Stimulated activated CD8-positive, alpha-beta memory T cell treated with anti-CD3 and anti-CD28 coated beads, Interleukin-7, amount 100 ng/mL, for 1 hour (primary cell): ENCODE measurements at places on chromosomes 1 and 21.

GRCh38 chr1:185318431-185319138, 1.5 kb upstream of the IVNS1ABP start:
- DNase-seq, result no peak

- no peak for DNase-seq
Observed at GRCh38 chr1:26281971-26282370, 2.1 kb downstream of the SH3BGRL3 start.

- no peak for DNase-seq
Observed at GRCh38 chr1:31227891-31228568, 11.7 kb downstream of the NKAIN1 start.

DNA sequence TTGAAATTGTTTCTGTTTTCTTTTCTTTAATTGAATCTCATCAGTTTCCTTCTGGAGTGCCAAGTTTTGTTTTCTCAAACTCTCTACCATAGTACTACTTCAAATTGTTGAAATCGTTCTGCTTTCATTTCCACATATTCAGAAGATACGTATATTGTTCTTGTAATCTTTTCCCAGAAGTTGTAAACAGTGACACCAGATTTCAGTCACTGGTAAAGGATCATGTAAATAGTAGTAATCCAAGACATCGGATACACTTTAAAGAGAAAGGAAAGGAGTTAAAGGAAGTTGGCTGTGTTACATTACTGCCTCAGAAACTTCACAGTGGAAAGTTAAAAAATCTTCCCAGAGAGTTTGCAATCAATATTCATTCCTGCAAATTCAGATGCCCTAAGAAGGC, 67.5 kb downstream of the RGL1 start:
- DNase-seq, result no peak

GRCh38 chr1:24828183-24828886, 83.1 kb downstream of the CLIC4 start:
- DNase-seq, result no peak

GRCh38 chr1:78549891-78550290, 59.1 kb downstream of the PTGFR start:
- DNase-seq, result no peak

- DNase-seq, result no peak
Observed at GRCh38 chr1:52748119-52748518, 21.9 kb downstream of the ZYG11B start.

GRCh38 chr1:184033711-184034167, 3.8 kb downstream of the COLGALT2 start:
- no peak for DNase-seq

GRCh38 chr1:221937155-221937953, 195.5 kb upstream of the DUSP10 start:
- no peak for DNase-seq

- DNase-seq, result no peak
Observed at GRCh38 chr1:156401681-156402081, 32.7 kb downstream of the RHBG start.

DNA sequence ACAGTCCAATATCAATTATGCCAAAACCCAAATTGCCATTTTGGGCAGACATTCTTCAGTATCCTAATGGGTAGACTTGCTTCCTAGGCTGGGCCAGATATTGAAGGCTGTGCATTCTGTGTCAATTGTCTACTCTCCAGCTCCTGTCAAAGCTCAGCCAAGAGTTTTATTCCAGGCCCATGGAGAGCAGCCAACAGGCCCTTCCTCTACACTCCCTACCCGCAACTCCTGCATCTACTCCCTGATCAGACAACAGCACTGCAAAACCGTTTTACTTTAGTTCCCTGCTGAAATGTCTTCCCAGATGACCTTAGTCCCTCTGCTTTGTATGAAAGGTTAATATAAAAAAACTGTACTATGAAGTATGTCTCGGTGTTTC, 6.6 kb upstream of the ADORA3 start:
- no peak for DNase-seq

DNA sequence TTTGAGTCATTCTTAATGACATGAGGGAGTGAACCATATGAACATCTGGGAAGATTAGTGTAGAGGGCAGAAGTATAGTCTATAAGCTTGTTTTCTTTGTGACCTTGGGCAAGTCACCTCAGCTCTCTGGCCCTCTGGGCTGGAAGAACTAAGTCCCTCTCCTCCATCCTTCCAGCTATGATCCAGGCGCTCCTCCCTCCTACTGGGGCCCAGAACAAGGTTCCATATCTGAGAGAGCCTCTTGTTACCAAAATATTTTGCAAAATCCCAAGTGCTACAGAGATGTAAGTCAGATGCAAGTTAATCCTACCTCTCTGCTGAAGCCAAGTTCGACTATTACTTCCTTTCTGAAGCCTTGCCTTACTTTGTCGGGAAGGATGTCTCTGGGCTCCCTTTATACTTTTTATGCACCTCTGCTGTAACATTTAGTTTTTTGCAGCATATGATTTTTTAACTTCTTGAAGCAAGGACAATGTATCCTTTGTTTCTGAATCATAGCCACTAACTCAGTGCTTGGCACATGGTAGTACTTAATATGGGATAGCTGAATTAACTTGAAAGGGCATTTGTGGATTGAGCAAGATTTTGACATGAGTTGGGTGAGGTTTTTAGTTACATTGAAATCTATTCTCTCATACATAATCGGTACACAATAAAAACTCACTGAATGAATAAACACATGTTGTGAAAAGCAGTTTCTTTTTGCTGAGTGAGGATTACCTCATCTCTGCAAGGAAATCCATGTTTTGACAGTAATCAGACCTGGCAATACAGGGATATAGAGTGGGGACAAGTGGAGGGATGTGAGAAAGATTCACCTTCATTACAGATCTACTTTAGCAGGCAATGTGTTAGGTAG, 54.7 kb upstream of the BEND5 start:
- no peak for DNase-seq

- DNase-seq, result no peak
Observed at GRCh38 chr1:19618428-19618827, 25.7 kb upstream of the NBL1 start.

- no peak for DNase-seq
Observed at GRCh38 chr1:37478890-37479254, 4.5 kb downstream of the ZC3H12A start.

DNA sequence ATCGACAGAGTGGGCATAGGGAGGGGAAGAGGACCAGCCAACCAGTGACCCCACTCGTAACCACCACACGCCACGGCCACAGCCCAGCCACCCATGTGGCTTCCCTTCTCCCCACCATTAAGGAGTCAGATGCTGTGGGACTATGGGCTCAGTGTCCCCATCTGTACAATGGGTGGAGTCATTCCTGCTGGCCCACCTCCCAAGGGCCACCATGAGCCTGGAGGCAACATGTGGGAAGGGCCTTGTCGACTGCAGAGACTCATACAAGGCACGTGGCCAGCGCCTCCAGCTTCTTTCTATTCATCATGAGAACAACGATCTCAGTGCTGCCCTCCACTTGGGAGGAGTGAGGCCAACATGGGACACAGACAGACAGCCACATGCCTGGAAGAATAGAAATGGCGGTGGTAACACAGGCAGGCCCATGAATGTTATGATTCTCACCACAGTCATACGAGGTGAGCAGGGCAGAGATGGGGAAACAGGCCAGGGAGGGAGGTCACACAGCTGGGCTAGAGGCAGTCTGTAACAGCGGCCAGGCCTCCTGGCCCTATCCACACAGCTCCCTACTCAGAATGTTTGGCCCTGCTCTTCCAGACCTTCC, 16.1 kb downstream of the LRP8 start:
- no peak for DNase-seq

DNA sequence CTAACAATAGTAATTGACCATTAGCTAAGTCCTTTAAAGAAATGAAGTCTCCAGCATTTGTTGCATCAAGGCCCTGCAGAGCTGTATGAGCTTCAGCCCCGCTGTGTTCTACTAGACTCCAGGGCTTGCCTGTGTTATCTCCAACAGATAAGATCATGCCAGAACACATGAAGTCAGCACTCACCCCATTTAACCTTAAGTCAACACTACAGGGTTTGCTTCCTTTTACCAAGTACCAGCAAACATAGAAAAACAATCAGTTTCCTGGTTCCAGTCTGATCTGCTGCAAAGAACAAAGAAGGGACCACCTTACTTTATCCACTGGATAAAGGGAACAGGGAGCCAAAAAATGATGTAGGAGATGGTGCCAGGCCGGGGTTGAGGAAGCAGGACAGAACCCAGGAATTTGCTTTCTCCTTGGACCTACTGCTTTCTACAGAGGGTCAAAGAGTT, 41.3 kb upstream of the ENAH start:
- no peak for DNase-seq

- DNase-seq, result no peak
Observed at GRCh38 chr1:92291372-92291999, 7.3 kb downstream of the GLMN start.

- DNase-seq, result no peak
Observed at GRCh38 chr1:82775406-82776000, 974.8 kb downstream of the ADGRL2 start.

- no peak for DNase-seq
Observed at GRCh38 chr1:245999697-246000637, 507.1 kb downstream of the SMYD3 start.

- no peak for DNase-seq
Observed at GRCh38 chr1:44628962-44629756, 45.1 kb downstream of the TMEM53 start.

DNA sequence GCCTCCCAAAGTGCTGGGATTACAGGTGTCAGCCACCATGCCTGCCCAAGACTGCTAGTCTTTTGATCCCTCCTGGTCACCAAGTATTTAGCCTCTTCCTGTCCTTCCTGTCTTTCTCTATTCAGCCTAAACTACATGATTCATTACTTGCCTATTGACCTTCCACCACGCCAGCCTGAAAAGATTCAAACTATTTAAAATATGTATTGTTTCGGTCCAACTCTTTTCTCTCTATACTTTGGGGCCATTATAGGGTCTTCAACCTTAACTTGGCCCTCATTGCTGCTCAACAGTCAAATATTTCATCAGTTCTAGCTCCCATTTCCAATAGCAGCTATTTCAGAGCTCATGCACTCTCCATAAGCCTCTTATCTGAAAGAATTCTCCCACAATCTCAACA, 153.0 kb downstream of the TNFSF18 start:
- DNase-seq, result no peak

DNA sequence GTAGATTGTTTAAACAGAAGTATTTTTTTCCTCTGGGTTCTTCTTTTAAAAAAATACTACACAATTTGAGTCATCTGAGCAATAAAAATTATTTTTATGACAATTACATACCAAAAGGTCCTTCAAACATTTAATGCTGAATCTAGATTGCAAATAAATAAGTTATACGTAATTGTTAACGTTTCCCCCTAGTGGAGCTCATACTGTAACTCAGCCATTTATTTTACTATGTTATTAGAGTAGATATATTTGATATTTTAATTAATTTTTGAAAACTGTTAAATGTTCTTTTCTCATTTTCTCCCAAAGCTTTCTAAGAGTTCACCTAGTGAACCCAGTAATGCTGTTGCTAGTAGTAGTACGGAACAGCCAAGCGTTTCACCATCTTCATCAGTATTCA, 33.5 kb downstream of the ZMYM1 start:
- no peak for DNase-seq

DNA sequence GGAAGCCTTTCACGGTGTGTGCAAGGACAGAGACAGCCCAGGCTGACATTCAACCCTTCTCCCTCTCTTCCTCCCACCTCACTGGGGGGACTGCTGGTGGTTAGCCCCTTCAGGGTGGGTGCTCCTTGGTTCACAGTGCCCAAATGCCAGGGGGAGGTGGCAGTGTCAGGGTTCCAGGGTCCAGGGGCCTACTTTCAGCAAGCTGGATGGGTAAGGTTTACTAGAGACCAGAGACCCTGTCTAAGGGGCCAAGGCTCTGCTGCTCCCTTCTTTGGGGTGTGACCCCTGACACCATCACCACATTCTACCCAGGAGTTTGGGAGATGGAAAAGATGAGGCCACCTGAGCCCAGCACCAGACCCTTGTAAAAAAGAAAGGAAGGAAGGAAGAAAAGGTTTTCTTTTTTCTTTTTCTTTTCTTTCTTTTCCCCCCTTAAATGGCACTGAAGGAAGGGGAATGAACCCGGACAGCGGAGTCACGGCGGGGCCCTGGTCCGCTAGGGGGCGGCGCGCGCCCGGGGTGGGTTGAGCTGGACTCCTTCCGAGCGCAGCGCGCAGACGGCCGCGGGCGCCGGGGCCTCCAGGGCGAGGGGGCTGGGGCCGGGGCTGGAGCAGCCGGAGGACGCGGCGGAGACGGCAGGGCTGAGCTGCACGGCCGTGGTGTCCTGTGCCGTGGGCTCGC, 18.8 kb downstream of the KNCN start:
- DNase-seq, result peak; percentile 50

DNA sequence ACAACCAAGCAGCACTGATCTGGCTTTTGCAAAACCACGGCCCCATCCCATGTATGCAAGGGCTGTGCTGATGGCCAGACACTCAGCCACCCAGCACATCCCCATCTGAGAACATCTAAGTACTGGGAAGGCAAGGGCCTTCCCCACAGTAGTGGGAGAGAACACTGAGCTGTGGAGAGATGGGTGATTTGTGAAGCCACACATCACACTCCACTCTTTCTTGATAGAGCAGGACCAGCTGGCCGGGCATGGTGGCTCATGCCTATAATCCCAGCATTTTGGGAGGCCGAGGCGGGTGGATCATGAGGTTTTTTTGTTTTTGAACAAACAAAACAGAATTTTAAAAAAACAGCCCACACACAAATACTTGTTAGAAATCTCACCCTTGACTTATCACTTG, 28.2 kb upstream of the RXRG start:
- DNase-seq, result no peak

- DNase-seq, result no peak
Observed at GRCh38 chr1:176101951-176102642, 105.0 kb downstream of the COP1 start.

DNA sequence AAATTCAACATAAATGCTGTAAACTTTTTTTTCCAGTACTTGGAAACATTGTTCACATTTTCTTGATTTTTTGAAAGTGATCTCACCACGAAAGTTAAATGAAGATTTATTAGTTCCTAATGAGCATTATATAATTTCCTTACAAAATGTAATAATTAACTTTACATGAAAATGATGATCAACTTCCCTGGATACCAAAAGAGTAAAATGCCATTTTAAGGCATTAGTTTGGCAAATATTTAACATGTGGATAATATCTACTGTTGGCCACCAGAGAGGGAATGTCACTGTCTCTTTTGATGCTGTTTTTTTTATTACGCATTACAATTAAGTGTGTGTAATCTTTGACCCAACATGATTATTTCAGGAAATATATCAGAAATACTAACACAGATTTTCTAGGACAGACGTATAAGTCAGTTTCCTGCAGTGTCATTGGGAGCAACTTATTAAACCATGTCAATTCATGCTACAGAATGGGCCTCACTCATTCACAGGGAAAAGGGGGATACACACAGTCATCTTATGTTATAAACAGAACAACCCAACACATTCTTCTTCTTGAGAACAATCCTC, 903.9 kb upstream of the ADGRL2 start:
- DNase-seq, result no peak

GRCh38 chr1:186536273-186536890, 75.5 kb upstream of the PDC start:
- DNase-seq, result no peak

DNA sequence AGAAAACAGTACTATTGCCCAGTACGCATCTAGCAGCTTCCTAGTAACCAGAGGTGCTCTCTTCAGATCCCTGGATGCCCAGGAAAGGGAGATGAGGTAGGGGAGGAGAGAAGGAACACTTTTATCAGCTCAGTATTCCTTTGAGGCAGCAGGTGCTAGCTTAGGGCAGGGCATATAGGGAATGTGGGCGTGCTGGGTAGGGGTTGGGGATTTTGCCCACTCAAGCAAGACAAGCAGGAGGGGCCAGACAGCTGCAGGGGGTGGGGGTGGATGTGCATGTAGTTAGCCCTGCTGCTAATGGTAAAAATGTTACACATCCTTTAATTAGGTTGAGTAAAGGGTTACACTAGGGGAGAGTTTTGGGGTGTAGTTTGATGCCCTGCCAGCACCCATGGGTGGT, 18.1 kb upstream of the AVPR1B start:
- DNase-seq, result no peak

- DNase-seq, result peak; percentile 18
Observed at GRCh38 chr1:239719642-239720258, 333.4 kb downstream of the CHRM3 start.
